Effector CD4-positive, alpha-beta T cell (primary cell): ENCODE measurements at places on chromosomes 5 and 9.

DNA sequence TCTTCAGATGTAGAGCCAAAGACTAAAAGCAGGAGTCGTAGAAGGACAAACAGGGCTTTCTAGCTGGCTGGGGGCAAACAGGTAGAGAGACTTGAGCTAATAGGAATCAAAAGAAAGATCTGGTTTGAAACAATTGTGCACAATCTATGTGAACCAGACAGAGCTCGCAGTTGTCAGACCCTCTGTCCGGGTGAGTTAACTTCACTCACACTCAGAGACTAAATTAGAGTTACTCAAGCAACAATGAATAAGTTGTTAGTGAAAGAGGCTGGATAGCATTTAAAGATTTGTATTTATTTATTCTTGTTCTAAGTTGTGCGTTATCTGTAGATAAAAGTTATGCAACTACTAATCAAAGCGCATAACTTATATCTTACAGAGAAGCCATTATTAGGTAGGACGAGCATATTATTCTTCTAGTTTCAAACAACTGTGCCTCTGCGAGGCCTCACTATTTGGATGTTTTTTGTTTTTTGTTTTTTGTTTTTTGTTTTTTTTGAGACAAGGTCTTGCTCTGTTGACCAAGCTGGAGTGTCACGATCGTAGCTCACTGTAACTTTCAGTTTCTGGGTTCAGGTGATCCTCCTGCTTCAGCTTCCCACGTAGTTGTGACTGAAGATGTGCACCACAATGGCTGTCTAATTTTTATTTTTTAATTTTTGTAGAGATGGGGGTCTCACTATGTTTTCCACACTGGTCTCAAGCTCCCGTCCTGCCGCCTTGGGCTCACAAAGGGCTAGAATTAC, 13.2 kb upstream of the LNPEP start:
- no peak for DNase-seq

DNA sequence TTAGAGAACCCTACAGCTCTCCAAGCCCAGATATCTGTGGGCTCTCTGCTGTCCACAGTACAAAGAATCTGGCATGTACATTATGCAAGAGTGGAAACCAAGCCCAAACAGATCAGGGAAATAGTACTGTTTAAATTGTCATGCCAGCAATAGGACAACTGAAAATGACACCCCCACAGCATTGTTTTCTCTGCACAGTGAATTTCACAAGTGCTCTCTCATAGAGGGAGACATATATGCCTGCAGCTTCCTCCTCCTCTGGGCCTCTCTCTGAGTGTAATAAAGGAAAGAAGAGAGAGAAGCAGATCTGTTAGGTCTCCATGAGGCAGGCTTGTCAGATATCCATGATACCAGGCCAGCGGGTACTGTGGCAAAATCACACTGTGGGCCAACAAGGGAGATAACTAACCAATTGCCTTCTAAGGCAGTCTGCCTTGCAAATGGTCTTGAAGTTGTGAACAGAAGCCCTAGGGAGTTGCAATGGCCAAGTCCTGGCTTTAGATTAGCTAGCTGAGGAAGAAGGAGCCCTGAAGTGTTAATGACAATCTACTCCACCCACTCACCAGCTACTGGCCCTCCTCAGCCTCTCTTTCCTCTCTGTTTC, 54.4 kb upstream of the JMY start:
- DNase-seq, result no peak

GRCh38 chr9:5479994-5480694, 29.8 kb downstream of the CD274 start:
- no peak for DNase-seq

- no peak for DNase-seq
Observed at GRCh38 chr9:129464972-129465833, 155.7 kb downstream of the C9orf50 start.

DNA sequence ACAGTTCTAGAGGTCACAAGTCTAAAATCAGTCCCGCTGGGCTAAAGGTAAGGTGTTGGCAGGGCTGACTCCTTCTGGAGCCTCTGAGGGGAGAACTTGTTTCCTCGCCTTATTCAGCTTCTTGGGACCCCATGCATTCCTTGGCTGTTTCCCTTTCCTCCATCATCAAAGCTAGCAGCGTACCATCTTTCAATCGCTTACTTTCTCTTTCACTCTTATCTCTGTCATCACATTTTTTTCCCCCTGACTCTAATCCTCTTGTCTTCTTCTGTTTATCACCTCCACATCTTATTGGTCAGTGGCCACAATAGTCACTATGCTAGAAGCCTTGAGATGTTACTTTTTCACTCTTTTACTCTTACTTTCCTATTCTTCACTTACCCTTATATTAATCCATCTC, 72.5 kb upstream of the SPEF2 start:
- no peak for DNase-seq

DNA sequence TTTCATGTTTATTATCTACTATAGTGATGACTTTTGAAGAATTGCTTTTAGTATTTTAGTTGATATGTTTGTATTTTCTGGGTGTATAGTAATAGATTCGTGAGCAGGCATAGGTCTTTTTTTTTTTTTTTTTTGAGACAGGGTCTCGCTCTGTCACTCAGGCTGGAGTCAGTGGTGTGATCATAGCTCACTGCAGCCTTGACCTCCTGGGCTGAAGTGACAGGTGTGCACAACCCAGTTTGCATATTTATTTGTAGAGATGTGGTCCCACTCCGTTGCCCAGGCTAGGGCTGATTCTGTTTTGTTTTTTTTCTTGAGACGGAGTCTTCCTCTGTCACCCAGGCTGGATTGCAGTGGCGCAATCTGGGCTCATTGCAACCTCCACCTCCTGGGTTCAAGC, 11.9 kb downstream of the ERBIN start:
- DNase-seq, result no peak

GRCh38 chr9:35867538-35867937, 2.7 kb downstream of the OR13J1 start:
- no peak for DNase-seq

DNA sequence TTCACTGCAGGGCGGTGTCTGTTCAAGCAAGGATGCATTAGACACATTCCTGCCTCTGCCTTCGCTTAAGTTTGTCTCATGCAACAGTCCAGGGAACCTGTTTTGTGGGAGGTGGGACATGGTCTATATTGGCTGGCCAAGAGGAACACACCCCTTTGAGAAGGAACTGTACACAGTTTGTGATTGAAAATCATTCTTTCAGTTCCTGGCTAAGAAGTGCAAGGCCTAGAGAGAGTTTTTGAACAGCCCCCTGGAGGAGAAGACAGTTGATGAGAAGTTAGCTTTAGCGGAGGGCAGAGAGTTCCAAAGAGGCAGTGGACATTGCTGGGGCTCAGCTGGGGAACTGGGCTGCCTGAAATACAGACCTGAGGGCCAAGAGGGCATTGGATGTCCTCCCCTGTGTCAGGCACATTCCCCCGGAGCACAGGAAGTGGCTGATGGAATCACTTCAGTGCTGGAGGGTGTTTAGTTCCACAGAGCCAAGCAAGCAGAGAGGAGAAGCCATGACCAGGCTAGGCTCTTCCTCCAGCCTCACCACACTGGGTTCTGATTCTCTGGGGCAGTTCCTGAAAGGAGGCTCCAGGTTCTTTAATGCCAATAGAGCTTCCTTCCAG, 66.6 kb downstream of the RGS3 start:
- DNase-seq, result no peak

GRCh38 chr5:126009566-126009965, 413.6 kb upstream of the GRAMD2B start:
- DNase-seq, result no peak

GRCh38 chr5:106489004-106489403, 1181.7 kb downstream of the EFNA5 start:
- no peak for DNase-seq
